ENCODE measurements at places on chromosomes 7 and 10.

DNA sequence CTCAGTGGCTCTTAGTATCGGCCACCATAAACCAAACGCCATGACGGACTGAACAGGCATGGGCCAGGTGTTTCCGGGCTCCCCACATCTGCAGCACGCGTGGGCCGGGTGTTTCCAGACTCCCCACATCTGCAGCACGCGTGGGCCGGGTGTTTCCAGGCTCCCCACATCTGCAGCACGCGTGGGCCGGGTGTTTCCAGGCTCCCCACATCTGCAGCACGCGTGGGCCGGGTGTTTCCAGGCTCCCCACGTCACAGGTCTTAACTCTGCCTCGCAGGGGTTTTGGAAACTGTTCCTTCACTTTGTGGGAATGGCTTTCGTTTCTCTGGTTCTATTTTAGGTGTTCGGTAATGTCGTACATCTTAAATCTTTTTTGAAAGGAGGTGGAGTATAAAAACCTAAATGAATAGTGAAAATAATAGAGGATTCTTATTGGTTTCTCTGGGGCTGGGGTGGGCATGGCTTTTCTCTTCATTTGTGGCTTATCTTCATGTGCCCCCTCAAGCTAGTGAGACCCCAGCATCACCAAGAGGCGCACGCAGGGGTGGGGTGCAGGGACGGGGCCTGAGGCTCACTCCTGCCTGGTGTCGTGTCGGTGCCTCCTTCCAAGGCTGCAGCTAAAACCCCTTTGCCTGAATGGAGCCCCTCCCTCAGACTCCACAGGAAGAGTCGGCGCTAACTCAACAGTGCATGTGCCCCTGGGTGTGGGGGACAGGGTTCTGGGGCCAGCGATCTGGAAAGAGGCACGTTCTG lies 126.3 kb downstream of the WDR37 start:
- no peak for DNase-seq

- DNase-seq, result no peak
Observed at GRCh38 chr7:140214075-140214684, 37.4 kb upstream of the KDM7A start.

GRCh38 chr7:103123529-103123928 lies 25.4 kb downstream of the NAPEPLD start:
- no peak for DNase-seq

- DNase-seq, result no peak
Observed at GRCh38 chr10:47301833-47302232, 1.8 kb downstream of the GDF10 start.

DNA sequence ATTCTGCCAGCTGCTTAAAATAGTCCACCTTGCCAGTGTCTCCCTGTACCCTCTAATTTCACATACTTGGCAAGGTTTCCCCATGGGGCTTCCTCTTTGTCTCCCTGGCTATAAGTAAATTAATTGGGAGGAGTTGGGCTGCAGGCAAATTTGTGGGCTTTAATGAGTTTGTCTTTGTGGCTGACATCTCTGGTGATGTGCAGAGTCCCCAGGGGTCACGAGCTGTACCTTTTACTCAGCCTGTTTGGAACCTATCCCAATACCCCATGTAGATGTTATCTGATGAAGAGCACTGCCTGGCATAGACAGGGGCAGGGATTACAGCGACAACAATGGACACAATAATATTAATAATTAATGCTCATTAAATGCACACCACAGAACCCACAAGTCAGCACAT lies 132.5 kb downstream of the SLIT1 start:
- DNase-seq, result no peak

- no peak for DNase-seq
Observed at GRCh38 chr7:102101926-102102325, 184.7 kb upstream of the SH2B2 start.

DNA sequence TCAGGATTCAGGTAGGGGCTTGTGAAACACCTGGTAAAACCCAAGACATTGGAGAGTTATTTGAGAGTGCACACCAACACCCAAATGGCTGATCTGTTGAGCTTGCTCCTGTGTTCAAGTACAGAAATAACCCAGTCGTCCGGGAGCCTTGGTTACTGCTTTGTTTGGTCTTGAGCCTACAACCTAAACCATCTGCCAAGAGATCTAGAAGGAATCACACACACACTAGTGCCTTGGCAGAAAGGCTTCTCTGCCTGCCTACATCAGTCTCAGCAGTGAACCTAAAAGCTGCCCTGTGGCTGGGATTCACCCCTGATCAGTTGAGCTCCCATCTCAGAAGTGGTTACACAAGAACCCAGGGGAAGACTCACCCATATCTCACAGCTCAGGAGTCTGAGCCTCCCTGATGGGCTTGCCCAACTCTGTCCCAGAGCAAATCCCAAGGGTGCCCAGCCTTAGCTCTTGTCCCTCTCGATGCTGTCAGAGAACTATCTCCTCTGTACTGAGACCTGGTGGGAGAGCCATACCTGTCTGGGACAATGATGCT lies 167.6 kb downstream of the CXCL12 start:
- DNase-seq, result no peak

All from globus pallidus (tissue), 1 donor.